ENCODE measurements at places on chromosomes 12 and 14.

GRCh38 chr12:25769082-25769945, 189.2 kb upstream of the RASSF8 start:
- no peak for DNase-seq

GRCh38 chr14:39733741-39734140, 301.5 kb upstream of the FBXO33 start:
- DNase-seq = no peak

DNA sequence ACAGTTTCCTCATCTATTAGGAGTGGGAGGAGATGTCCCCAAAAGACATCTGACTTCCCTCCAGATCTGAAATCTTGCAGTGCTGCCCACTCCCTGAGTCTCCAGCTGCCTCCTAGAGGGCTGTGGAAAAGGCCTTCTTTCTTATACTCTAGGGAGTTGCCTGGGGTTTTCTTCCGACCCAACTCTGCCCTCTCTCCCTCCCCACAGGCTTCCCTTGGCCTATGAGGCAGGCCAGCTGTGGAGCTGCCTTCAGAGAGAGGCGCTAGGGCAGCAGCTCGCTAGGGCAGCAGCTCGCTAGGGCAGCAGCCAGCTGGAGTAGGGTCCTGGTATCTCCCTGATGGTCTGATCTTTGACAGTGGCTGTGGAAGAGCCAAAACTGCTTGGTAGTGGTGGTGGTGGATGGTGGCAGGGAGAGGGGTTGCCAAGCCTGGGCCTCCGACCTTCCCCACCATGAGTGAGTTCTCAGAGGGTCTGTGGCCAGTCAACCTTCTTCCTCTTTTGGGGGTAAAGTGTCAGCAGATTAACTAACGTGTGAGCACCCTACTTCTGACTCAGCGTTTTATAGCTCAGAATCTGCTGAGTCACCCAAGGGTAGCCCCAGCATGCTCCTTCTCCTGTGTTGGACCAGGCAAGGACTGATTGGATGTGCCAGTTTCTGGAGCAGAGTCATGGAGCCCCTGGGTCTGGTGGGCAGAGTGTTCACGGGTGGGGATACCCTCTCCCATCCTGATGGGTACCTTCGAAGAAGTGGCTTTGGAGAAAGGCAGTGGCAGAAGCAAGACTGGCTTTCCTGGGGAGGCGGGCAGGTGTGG, 2.3 kb downstream of the SLC48A1 start:
- no peak for DNase-seq

GRCh38 chr14:102663440-102663839, 71.0 kb downstream of the RCOR1 start:
- no peak for DNase-seq

GRCh38 chr12:69107541-69107940, 131.8 kb upstream of the CPSF6 start:
- no peak for DNase-seq

- DNase-seq = no peak
Observed at GRCh38 chr14:73824536-73824935, 27.1 kb upstream of the PTGR2 start.

DNA sequence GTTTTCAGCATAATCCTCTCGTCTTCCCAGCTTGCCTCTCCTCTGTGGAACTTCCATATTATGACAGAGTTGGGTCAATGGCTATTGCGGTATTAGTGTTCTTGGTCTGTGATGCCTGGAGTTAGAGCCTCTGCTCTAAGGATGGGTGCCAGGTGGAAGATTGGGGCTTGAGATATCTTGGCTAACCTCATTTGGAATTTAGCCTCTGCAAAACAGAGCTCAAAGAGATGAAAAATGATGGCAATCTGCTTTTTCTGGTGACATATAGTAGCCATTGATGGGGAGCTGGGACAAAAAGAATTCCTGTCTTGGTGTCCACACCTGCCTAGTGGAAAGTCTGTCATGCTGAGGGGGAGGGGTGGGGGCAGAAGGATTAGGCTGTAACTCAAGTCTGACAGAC, 152.1 kb downstream of the RPL10L start:
- DNase-seq = no peak

GRCh38 chr14:22380571-22381407, 208.2 kb downstream of the DAD1 start:
- DNase-seq = no peak

DNA sequence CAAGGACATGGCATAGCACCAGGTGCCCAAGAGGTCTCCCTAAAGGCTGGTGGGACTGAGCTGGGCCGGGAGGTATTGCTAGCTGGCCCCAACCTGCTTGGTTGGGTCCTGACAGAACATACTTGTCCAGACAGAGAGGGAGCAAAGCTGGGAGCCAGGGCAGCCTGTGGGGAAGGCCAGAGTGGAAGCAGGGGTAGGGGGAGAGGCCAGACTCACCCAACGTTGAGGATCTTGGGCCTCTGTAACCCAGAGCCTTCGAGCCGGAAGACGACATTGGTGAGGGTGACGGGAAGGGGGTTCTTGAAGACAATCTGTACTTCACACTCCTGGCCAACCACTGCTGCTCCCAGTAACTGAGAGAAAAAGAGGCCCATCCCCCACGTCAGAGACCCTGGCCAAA, 9.0 kb downstream of the TGM1 start:
- no peak for DNase-seq

GRCh38 chr12:71684081-71684480, 1.8 kb upstream of the TMEM19 start:
- DNase-seq = no peak

GRCh38 chr12:67386869-67387565, 117.9 kb downstream of the CAND1 start:
- no peak for DNase-seq

DNA sequence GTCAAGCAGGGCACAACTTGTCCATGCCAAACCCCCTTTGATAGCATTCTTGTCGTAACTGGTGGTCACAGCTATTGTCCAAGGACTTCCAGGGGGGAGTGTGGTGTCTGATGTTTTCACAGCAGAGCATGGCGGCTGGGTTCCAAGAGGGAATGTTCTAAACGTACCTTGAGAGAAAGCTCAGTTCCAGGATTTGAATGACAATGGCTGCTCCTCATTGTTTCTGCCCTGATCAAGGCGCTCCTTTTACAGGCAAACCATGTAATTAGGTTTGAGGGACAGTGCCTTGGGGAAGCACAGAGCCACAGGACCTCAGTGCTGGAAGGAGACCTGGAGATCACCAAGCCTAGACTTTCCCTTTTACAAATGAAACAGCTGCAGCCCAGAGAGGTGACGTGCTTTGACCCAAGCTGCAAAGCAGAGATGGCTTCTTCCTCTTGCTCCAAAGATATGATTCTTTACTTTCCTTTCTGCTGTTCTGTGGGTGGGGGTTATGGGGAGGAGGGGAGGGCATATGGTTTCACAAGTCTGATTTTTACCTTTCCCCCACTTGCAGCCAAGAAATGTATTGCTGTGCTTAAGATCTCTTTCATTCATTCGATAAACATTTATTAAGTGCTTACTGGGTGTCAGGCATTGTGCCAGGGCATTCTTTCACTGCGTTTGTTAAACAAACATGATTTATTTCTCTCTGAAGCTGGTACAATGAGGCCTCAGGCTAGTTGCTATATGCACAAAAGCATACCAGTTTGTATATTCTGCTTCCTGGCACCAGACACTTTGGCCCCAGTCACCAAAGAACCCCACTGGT, 172.8 kb downstream of the KTN1 start:
- no peak for DNase-seq

DNA sequence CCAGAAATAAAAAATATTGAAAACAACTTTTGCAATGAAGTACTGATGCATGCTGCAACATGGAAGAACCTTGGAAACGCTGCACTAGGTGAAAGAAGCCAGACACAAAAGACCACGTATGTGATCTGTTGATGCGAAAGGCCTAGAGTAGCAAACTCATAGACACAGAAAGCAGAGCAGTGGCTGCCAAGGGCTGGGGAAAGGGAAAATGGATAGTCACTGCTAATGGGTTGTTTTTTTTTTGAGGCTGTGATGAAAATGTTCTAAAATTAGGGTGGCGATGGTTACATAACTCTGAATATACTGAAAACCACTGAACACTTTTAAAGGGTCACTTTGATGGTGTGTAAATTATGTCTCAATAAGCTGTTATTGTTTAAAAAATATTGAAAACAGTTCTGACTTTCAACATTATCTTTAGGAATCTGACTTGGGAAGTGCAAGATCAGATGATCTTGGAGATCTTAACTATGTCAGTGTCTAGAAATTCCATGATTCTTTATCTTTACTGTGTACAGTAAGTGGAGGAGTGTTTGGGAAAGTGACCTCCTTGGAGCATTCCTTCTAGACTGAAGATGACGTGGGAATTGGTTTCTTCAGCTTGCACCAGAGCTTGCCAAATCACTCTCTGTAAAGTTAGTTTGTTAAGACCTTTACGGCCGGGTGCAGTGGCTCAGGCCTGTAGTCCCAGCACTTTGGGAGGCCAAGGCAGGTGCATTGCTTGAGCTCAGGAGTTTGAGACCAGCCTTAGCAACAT, 12.4 kb downstream of the MLXIP start:
- no peak for DNase-seq

DNA sequence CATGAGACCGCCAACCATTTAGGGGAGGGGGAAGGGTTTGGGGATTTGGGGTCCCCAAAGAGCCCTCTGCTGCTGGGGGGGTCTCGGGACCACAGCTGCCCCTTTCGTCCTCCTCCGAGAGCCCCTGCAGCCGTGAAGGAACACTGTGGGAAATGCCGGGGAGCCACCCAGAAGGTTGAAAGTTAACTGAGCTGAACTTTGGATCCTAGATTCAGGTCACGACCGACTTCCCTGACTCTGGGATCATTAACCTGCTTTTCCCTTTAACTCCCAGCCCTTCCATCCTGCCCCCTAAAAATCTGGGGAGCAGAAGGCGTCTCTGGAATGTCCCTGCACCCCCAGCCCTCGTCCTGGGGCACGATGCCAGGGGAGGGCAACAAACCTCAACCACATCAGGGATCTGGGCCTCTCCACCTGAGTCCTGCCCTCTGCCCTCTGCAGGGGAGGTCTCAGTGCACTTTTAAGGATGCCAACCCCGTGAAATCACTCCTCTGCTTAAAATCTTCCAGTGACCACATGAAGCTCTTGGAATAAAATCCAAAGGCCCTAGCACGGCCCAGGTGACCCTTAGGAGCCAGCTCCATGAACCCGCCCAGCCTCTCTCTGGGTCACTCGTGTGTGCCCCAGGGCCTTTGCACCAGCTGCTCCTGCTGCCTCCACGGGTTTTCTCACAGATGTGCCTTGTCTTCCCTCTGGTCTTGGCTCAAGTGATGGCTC, 95.0 kb downstream of the RFLNA start:
- no peak for DNase-seq

DNA sequence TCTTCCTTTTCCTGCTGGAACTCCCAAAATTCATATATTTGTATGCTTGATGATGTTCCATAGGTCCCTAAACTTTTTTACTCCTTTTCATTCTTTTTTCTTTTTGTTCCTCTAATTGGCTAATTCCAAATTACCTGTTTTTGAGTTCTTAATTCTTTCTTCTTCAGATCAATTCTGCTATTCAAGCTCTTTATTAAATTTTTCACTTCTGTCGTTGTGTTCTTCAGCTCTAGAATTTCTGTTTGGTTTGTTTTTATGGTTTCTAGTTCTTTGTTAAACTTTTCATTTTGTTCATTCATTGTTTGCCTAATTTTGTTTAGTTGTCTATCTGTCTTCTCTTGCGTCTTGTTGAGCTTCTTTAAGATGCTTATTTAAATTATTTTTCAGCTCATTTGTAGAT, 154.8 kb downstream of the TPH2 start:
- DNase-seq = no peak

Data from activated CD4-positive, alpha-beta memory T cell treated with anti-CD3 and anti-CD28 coated beads for 36 hours (primary cell).